ENCODE measurements at places on chromosomes 4 and X. TPM values are rescaled to one million over a fixed set of nuclear protein-coding genes. Genes with fewer than 3 reads are reported as not detected.

GRCh38 chr4:48752246-48752645, 27.8 kb downstream of the FRYL start:
- H3K36me3 ChIP-seq: peaks cover 28% of the 10 kb centered on the region
- no peak overlapping the region for H3K4me3 ChIP-seq
- no peak overlapping the region for H3K27ac ChIP-seq
- H3K27me3 ChIP-seq: no peaks in the 10 kb centered on the region

GRCh38 chr4:149794352-149794751, 21.3 kb downstream of the IQCM start:
- no peaks in the 10 kb centered on the region for H3K27me3 ChIP-seq
- no peaks in the 10 kb centered on the region for H3K4me1 ChIP-seq
- no peak overlapping the region for H3K27ac ChIP-seq
- H3K36me3 ChIP-seq: no peaks in the 10 kb centered on the region

SORBS2 gene
- not detected for total RNA-seq

- H3K4me1 ChIP-seq: no peaks in the 10 kb centered on the region
- DNase-seq: no peak
- no peaks in the 10 kb centered on the region for H3K36me3 ChIP-seq
- H3K27ac ChIP-seq: no peak overlapping the region
These were observed 34.8 kb downstream of the CT47B1 start for GRCh38 chrX:120840827-120841226.

DNA sequence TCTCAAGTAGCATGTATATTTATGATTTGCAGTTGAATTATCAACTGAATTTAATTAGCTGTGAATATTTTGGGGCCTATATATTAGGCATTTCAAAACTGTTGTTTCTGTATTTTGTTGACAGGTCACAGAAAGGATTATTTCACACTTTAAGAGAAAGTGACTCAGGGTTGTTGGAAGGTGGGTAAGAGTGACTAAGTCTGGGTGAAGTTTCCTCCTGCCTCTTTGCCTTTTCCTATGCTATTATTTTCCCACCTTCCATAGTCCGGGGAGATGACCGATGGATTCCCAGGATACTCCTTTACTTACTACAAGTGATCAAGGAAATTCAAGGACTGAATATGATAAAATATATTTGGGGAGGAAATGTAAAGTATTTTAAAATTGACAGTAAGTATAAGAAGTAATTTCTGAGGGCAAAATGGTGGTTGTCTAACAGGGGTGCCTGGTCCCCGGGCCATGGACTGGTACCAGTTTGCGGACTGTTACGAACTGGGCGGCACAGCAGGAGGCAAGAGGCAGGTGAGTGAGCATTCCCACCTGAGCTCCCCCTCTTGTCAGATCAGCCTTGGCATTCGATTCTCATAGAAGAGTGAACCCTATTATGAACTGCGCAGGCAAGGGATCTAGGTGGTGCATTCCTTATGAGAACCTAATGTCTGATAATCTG, 175.5 kb upstream of the GPRIN3 start:
- peaks cover 14% of the 10 kb centered on the region for H3K27me3 ChIP-seq
- H3K4me3 ChIP-seq: no peak overlapping the region
- no peak overlapping the region for H3K27ac ChIP-seq
- no peaks in the 10 kb centered on the region for H3K4me1 ChIP-seq
- peaks cover 4% of the 10 kb centered on the region for H3K36me3 ChIP-seq

DNA sequence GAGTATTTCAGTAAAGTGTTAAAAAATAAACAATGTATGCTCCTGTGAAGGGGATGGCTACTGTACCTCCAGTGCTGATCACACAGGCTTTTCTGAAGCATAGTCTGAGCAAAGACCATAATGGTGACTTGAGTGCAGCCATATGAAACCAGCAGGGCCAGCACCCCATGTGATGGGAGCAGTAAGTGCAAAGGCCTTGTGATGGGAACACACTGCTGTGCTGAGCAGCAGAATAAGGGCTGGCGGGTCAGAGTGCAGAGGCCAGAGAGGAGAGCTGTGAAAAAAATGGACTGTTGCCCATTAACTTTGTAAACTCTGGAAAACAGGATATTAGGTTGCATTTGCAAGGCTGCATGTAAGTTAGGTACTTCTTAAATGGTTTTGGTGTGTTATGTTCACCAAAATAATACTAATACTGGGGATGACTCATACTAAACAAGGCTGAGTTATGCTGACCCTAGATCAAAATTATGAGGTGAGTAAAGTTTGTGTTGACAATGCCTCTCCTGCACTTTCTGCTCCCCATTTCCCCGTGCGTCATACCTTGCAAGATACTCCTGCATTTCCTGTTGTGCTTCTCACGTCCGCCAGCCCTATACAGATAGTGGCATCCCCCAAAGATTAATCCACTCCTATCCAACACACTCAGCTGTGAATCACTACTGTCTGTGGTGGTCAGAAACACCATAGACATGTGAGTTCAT, 67.0 kb upstream of the FAM9A start:
- H3K4me1 ChIP-seq: no peaks in the 10 kb centered on the region
- H3K27ac ChIP-seq: no peak overlapping the region

DNA sequence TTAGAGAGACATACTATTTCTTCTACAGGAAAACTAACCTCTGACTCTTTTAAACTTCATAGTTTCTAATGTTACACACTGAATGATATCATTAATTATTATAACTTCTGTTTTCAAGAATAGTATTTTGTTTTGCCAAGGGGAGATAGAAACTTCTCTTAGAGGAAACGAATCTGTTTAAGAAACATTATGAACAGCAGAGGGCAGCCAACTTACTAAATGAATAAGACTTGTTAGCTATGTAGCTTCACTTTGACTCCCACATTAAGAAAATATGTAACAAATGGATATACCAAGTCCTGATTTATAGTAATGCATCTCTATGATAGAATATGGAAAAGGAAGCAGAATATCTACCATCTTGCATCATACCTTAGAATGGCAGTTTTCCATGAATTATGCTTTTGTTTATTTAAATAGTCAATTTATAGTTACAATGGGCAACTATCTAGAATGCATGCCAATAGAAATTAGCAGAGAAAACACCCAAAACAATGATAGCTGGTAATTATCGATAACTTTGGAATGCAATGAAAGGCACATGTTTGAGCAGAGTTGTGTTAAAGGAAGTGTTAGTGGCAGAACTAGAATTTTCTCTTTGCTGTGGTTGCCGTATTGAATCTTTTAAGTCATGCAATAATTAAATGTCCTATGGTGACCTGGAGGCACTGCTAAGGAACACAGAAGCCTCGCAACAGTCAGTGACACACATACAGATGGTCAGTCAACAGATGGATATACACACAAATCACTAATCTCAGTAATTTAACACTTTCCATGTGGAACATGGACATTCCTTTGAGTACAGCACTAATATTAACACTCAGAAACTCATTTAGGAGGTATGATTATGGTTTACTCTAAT, 105.7 kb upstream of the PDLIM3 start:
- peaks cover 2% of the 10 kb centered on the region for H3K4me1 ChIP-seq
- H3K27ac ChIP-seq: no peak overlapping the region
- DNase-seq: no peak
- H3K27me3 ChIP-seq: peaks cover 50% of the 10 kb centered on the region
- H3K36me3 ChIP-seq: no peaks in the 10 kb centered on the region
- H3K4me3 ChIP-seq: no peak overlapping the region

Measured in activated naive CD8-positive, alpha-beta T cell treated with anti-CD3 and anti-CD28 coated beads, Interleukin-2, amount 10 ng/mL, durations not matched to agents 7 days and 5 days (primary cell).